ENCODE measurements at places on chromosomes 4 and X.

DNA sequence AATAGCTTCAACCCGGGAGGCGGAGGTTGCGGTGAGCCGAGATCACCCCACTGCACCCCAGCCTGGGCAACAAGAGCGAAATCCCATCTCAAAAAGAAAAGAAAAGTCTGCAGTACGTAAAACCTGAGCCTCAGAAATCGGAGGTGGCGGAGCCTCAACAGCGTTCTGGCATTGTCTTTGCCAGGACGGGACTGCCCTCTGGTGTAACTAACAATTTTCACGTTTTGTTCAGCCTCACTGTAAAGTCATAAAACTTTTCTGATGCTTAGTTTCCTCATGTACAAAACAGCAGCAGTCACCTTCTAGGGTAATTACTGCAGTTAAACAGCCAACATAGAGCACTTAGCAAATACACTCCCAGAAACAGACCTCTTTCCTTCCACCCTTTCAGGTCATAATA lies 121.7 kb downstream of the RBM47 start:
- H3K36me3 ChIP-seq = no peaks in the 10 kb centered on the region
- H3K4me3 ChIP-seq = no peak overlapping the region
- H3K27me3 ChIP-seq = no peaks in the 10 kb centered on the region
- no peak overlapping the region for H3K27ac ChIP-seq

DNA sequence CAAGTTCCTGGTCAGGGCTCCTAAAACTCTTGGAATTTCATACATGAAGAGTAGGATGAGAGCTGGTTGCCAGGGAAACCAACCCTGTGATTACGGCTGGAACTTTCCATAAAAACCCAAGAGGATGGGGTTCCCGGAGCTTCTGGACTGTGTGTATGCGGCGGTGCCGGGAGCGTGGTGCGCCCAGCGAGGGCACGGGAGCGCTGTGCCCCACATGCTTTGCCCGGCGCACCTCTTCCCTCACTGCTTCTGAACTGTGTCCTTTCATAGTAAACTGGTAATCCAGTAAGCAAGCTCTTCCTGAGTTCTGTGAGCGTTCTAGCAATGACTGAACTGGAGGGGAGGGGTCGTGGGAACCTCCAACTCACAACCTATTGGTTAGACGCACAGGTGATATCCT lies 152.6 kb downstream of the AFAP1 start:
- H3K4me1 ChIP-seq = no peaks in the 10 kb centered on the region
- H3K4me3 ChIP-seq = no peak overlapping the region
- H3K27me3 ChIP-seq = peaks cover 40% of the 10 kb centered on the region
- H3K36me3 ChIP-seq = no peaks in the 10 kb centered on the region
- DNase-seq = no peak
- no peak overlapping the region for H3K27ac ChIP-seq

DNA sequence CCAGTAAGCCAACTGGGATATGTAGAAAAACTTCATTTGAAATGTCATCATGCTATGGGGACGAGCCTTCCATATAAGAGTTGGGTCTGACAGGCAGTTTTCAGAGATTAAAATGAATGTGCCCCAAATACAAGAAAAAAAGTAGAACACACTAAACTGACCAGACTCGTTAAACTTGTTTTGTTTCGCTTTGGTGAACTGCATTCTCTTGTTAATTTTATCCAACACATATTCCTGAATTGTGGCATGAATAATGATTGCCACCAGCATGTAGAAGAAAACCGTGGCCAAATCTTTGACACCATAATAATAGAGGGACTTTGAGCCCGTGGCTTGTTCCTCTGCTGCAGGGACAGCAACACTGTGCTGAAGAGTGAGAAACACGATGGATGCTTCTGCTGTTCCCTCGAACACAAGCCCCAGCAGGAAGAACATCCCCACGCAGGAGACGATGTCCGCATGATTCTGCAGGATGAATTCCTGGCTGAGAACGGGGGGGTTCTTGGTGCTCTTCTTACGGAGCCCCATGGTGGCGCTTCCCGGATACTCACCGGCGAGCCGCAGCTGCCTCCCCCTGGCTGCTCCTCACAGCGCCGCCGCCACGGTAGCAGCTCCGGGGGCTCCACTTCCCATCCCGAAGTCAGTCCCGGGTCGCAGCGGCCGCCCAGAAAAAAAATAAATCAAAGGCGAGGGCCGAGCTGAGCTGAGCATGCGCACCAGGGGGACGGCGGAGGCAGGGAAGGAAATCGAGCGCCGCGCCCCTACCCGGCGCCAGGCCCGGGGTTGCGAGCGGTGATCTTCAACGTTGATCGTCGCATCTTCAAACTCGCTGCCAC lies at the start of gene TRAM1L1:
TSS of gene TRAM1L1 (minus strand) at position 711 of the 836 bp plus-strand sequence. CDS start at position 528, 183 bp downstream.
- H3K27me3 ChIP-seq = no peaks in the 10 kb centered on the region
- H3K36me3 ChIP-seq = no peaks in the 10 kb centered on the region
- no peak within 1 kb of the TSS for H3K27ac ChIP-seq

DNA sequence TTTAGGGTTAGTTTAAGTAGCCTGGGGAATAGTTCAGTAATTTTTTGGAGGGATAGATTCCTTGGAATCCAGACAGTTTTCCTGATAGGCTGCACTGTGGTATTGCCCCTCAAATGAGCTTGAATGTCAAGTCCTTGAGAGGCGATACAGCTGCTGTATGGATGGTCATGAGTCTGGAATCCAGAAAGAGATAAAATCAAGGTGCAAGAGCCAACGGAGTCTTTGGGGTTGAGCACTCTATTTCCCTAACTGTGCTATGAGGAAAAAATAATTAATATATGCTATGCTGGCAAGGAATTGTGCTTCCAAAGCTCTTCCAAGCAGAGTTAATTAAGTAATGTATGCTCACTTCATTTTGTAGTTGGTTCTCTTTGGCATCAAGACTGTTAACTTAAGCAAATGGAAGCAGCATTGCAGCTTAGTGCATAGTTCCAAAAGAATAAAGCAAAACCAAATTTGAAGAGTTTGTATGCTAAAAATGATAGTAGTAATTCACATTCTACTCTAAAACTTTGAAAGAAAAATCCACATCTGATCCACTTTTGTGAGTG lies 48.8 kb downstream of the LIMCH1 start:
- no peak overlapping the region for H3K4me3 ChIP-seq
- no peak for DNase-seq
- no peaks in the 10 kb centered on the region for H3K4me1 ChIP-seq
- no peaks in the 10 kb centered on the region for H3K27me3 ChIP-seq

GRCh38 chrX:86148024-86148511 lies at the start of gene DACH2:
DACH2 (plus strand) TSS chrX:86148451.
- peak; percentile 25 for DNase-seq
- H3K36me3 ChIP-seq = no peaks in the 10 kb centered on the region
- H3K27me3 ChIP-seq = no peaks in the 10 kb centered on the region
- H3K4me3 ChIP-seq = no peak within 1 kb of the TSS
- H3K4me1 ChIP-seq = no peaks in the 10 kb centered on the region

DNA sequence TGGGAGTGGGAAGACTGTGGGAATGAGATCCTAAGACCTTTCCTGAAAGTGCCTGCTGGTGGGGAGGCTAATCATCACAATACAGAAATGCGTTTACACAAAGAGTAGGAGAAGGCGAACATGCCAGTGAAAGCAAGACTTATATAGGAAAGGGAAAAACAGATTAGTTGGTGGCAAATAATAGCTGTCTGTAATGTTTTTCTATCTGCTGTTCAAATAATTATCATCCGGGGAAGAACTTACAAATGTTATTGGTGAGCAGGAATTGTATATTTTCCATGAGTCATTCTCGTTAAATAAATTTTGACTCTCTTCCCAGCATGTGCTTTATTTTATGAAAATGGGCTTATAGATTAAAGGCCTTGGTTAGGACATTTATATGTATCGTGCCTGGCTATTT lies 196.5 kb downstream of the ARHGAP10 start:
- H3K36me3 ChIP-seq = no peaks in the 10 kb centered on the region
- no peak overlapping the region for H3K27ac ChIP-seq
- H3K27me3 ChIP-seq = no peaks in the 10 kb centered on the region

DNA sequence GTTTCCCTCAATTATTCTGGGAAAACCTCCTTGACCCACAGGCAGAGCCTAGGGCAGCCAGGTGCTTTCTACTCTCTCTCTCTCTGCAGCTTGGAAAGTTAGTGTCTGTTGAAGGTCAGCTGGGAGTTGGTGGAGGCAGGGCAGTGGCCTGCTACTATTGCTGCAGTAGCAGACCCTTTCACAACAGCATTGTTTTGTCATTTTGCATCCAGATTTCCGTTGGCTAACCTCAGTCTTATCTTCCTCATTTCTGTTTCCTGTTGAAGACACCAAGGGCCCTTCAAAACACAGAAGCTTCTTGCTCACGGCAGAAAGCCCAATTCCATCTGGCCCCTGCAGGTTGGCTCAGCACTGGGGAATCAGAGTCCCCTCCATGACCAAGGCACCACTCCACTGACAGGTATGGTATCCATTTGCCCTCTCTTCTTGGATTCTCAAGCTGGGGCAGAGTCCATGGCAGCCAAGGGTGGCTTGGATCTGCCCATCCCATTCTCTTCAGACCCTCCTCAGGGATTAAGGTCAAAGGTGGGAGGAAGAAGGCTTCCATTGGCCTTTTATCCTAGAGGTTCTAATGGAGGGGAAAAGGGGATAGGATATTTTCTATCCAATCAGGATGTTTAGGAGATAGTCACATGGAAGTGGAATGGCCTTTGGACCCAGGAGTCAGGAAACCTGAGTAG lies 24.6 kb downstream of the VSIG4 start:
- DNase-seq = peak; percentile 35
- H3K36me3 ChIP-seq = peaks cover 44% of the 10 kb centered on the region
- peak overlapping the region; percentile 96 for H3K27ac ChIP-seq
- peak overlapping the region; percentile 55 for H3K4me3 ChIP-seq
- no peaks in the 10 kb centered on the region for H3K27me3 ChIP-seq

- H3K4me1 ChIP-seq = no peaks in the 10 kb centered on the region
- H3K4me3 ChIP-seq = no peak overlapping the region
- DNase-seq = no peak
- peaks cover 5% of the 10 kb centered on the region for H3K27me3 ChIP-seq
- no peaks in the 10 kb centered on the region for H3K36me3 ChIP-seq
Measured at GRCh38 chr4:56743550-56743949, 62.5 kb upstream of the HOPX start.

DNA sequence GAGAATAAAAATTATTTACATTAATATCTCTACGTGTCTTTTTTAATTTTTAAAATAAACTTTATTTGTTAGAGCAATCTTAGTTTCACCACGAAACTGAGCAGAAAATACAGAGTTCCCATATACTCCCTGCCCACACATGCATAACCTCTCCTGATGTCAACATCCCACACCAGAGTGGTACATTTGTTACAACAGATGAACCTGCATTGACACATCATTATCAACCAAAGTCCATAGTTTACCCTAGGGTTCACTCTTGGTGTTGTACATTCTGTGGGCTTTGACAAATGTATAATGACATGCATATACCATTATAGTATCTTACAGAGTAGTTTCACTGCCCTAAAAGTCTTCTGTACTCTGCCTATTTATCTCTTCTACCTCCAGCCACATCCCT lies 110.6 kb upstream of the OTUD4 start:
- no peaks in the 10 kb centered on the region for H3K36me3 ChIP-seq
- no peak for DNase-seq
- H3K4me1 ChIP-seq = no peaks in the 10 kb centered on the region
- no peak overlapping the region for H3K4me3 ChIP-seq

All from K562 (cell line).